Calu3 (cell line): ENCODE measurements at places on chromosomes 13 and 19.

DNA sequence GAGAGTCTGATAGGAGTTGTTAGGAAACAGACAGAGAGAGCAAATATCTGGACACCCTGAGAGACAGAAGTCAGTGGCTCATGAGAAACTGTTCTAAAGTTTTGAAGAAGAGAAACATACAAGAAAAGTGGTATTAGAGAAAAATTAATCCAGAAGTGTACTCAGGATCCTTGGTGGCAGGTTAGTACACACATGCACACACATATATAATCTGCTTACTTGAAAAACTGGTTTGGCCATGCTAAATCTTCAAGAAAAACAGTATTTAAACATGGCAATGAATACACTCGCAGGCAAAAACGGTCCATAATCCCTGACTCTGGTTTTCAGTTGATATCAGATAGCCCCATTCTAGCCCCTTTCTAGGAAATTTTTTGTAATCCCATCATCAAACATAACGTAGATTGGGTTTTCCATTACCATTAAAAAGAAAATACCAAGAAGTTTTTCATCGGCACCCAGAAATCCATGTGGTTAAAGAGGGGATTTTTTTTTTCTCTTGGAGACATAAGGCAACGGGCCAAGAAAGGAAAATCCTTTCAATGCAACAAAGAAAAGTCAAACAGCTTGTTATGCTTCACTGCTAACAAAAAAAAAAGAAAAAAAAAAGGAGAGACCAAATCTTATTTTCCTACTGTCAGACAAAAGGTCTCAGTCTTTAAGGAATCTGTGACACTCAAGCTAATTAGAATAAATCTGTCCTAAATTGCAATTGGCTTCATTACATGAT lies 178.0 kb upstream of the MIR17HG start:
- H3K4me1 ChIP-seq: no peaks in the 10 kb centered on the region
- H3K27ac ChIP-seq: no peak overlapping the region
- DNase-seq: no peak
- peaks cover 1% of the 10 kb centered on the region for H3K36me3 ChIP-seq
- no peak overlapping the region for H3K4me3 ChIP-seq

GRCh38 chr19:28878862-28879566 lies 333.9 kb downstream of the UQCRFS1 start:
- no peaks in the 10 kb centered on the region for H3K36me3 ChIP-seq
- peak; percentile 74 for DNase-seq
- no peak overlapping the region for H3K4me3 ChIP-seq
- peaks cover 10% of the 10 kb centered on the region for H3K4me1 ChIP-seq

- H3K36me3 ChIP-seq: no peaks in the 10 kb centered on the region
- H3K4me1 ChIP-seq: no peaks in the 10 kb centered on the region
- no peaks in the 10 kb centered on the region for H3K27me3 ChIP-seq
- DNase-seq: no peak
These were observed 37.9 kb downstream of the SOX1 start for GRCh38 chr13:112104881-112105234.

GRCh38 chr13:40595693-40596092 lies 70.7 kb downstream of the FOXO1 start:
- peaks cover 39% of the 10 kb centered on the region for H3K4me1 ChIP-seq
- no peak overlapping the region for H3K27ac ChIP-seq
- no peak overlapping the region for H3K4me3 ChIP-seq
- H3K27me3 ChIP-seq: no peaks in the 10 kb centered on the region
- no peak for DNase-seq

GRCh38 chr13:39461685-39462266 lies 141.2 kb downstream of the LHFPL6 start:
- DNase-seq: no peak
- H3K36me3 ChIP-seq: no peaks in the 10 kb centered on the region
- H3K4me1 ChIP-seq: no peaks in the 10 kb centered on the region
- no peak overlapping the region for H3K4me3 ChIP-seq

DNA sequence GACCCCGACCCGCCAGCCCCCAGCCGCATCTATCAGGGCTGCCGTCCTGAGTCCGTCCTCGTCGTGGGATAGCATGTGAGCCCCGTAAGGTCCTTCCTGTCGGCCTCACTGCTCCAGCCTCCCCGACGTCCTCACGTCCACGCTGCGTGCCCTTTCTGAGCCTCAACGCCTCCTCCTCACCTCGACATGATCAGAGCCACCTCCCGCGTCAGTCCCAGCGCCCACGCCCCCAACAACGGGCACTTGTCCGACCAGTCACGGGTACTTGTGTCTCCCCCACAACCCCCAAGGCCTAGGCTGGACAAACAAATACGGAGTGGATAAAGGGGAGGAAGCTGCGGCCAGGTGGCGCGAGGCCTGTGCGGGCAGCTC lies 665 bp downstream of the ZNF497 start:
- H3K27ac ChIP-seq: peak overlapping the region; percentile 91
- peak overlapping the region; percentile 98 for H3K4me3 ChIP-seq
- H3K36me3 ChIP-seq: peaks cover 21% of the 10 kb centered on the region
- H3K4me1 ChIP-seq: no peaks in the 10 kb centered on the region
- H3K27me3 ChIP-seq: no peaks in the 10 kb centered on the region

- no peak overlapping the region for H3K4me3 ChIP-seq
- H3K27ac ChIP-seq: peak overlapping the region; percentile 26
- H3K4me1 ChIP-seq: peaks cover 8% of the 10 kb centered on the region
- no peak for DNase-seq
- H3K36me3 ChIP-seq: peaks cover 68% of the 10 kb centered on the region
These were observed 10.5 kb downstream of the DDX39A start for GRCh38 chr19:14408491-14409145.

- no peak overlapping the region for H3K4me3 ChIP-seq
- no peak for DNase-seq
- H3K4me1 ChIP-seq: no peaks in the 10 kb centered on the region
- no peaks in the 10 kb centered on the region for H3K27me3 ChIP-seq
- H3K36me3 ChIP-seq: no peaks in the 10 kb centered on the region
These were observed 185.3 kb upstream of the ARGLU1 start for GRCh38 chr13:106753251-106753650.

GRCh38 chr19:1761528-1762242 lies 8.4 kb downstream of the ONECUT3 start:
- peaks cover 53% of the 10 kb centered on the region for H3K36me3 ChIP-seq
- H3K4me1 ChIP-seq: peaks cover 9% of the 10 kb centered on the region
- DNase-seq: no peak
- H3K27ac ChIP-seq: no peak overlapping the region
- H3K27me3 ChIP-seq: no peaks in the 10 kb centered on the region
